Cortex of kidney (tissue), 1 donor: ENCODE measurements at places on chromosomes 1 and 21.

DNA sequence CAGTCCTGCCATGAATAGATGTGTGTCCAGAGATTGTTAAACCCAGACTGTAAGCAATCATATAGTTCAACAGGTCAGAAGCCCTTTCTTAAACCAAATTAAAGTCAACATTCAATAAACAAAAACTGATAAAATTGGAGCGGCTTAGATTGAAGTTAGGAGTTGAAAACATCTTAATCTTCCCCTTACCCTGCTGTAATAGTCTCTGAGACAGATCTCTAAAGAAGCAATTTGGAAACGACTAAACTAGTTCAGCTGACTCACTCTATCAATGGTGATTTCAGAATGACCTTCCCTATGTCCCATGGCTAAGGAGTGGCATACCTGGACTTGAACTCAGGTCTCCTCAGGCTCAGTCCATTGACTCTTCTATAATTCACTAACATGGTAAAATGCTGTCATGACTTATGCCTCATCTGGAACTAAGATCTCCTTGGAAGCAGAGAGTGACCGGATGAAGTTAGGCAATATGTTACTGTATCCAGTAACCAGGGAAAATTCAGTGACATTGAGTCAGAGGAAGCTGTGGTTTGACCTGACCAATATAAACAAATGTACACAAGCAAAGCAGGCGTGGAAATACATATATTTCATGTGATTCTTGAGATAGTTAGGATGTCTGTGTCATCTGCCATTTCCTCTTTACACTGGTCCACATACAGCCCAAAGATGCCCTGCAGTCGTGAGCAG lies 30.1 kb downstream of the SGIP1 start:
- no peak for DNase-seq

DNA sequence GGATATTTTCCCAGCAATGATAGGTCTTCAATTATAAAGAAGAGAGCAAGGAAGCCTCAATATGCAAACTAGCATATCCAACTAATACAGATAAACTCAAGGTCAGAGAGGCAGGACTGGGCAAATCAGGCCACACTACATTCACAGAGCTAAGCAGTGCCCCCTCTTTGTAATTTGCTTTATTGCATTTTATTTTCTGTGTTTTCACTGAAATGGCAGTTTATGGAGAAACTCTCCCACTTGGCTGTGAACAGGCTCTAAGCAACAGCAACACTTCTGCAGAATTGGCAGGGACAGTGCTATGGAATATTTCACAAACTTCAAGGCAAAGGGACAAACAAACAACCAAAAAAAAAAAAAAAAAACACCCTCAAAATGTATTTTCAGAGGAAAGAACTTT lies 93.4 kb upstream of the SOD1 start:
- no peak for DNase-seq

- no peak for DNase-seq
Measured at GRCh38 chr1:33284049-33284448, 27.8 kb downstream of the ZNF362 start.

GRCh38 chr21:35326677-35327076 lies 277.6 kb upstream of the RUNX1 start:
- DNase-seq = no peak

- DNase-seq = no peak
Measured at GRCh38 chr1:112991402-112992120, 35.6 kb upstream of the SLC16A1 start.

DNA sequence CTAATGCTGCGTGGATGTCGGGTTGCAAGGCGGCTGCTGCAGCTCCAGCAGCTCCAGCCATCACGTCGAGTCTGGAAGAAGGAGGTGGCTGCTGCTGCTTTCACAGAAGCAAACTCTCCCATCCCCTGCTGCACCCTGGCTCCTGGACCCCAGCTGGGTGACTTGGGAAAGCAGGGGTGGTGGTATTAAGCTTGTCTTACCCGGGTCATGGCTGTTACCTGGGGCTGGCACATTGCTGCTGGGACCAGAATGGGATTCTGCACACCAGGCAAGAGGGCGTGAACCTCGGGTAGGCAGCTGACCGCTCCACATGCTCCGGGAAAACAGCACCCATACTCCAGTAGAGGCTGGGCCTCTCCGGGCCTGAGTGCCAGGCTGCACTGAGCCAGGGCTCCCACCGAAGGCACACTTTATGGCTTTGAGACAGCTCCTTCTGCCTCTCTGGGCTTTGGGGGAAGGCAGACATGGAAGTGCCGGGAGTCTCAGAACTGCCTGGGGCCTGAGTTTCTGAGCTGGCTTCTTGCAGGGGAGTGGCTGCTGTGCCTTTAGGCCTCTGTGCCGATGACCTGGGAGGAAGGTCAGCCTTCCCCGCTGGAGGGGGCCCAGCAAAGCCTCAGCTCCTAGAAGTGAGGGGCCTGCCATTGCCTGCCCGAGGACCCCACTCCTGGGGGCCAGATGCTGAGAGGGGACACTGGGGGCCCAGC lies 1.2 kb downstream of the SMIM1 start:
- no peak for DNase-seq

- no peak for DNase-seq
Measured at GRCh38 chr1:233242827-233243483, 52.6 kb downstream of the PCNX2 start.

DNA sequence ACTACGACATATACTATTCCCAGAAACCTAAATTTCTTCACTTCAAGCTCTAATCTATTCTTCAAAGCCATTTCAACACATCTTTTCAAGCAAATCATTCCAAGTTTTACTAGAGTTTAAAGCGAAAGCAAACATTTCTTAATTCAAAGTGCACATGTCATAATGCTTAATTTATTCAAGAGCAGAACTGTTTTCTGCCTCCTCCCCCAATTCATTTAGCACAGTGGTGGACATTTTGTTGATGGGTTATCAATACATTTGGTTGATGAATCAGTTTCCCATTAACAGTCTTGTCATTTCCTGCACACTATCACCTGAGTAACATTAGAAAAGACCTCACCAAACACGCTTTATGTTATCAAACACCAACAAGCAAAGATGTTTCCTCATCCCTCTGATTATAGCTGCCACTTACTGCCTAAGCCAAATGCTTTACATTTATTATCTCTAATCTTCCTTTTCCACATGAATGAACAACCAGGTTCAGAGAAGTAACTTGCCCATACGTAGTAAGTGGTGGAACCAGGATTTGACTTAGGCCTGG lies 2.0 kb downstream of the SRSF4 start:
- no peak for DNase-seq

GRCh38 chr1:242534753-242535152 lies 10.3 kb upstream of the PLD5 start:
- no peak for DNase-seq

- no peak for DNase-seq
Measured at GRCh38 chr1:60960891-60961461, 121.4 kb upstream of the NFIA start.

GRCh38 chr1:226002667-226003501 lies 3.7 kb upstream of the SDE2 start:
- DNase-seq = no peak

GRCh38 chr1:46526013-46526690 lies 25.3 kb downstream of the KNCN start:
- DNase-seq = no peak
